ENCODE measurements at places on chromosomes 3 and 15.
A peak's percentile ranks its signal among the peaks of the same experiment; 100 is the strongest.

DNA sequence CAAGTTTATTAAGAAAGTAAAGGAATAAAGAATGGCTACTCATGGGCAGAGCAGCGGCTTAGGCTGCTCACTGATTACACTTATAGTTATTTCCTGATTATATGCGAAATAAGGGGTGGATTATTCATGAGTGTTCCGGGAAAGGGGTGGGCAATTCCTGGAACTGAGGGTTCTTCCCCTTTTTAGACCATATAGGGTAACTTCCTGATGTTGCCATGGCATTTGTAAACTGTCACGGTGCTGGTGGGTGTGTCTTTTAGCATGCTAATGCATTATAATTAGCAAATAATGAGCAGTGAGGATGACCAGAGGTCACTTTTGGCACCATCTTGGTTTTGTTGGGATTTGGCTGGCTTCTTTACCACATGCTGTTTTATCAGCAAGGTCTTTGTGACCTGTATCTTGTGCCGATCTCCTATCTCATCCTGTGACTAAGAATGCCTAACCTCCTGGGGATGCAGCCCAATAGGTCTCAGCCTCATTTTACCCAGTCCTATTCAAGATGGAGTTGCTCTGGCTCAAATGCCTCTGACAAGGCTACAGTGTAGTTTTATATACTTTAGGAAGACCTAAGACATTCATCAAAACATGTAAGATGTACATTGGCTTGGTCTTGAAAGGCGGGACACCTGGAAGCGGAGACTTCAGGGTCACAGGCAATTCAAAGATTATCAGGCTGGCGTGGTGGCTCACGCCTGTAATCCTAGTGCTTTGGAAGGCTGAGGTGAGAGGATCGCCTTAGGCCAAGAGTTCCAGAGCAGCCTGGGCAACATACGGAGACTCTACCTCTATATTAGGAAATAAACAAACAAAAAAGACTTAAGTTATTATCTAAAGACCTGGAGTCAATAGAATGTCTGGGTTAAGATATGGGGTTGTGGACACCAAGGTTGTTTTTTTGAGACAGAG is 3.2 kb upstream of the BLOC1S6 start:
- no peak for DNase-seq

GRCh38 chr3:140391061-140391460 is 286.8 kb upstream of the TRIM42 start:
- no peak for DNase-seq

- no peak for DNase-seq
Observed at GRCh38 chr15:65089206-65089824, 12.8 kb downstream of the KBTBD13 start.

DNA sequence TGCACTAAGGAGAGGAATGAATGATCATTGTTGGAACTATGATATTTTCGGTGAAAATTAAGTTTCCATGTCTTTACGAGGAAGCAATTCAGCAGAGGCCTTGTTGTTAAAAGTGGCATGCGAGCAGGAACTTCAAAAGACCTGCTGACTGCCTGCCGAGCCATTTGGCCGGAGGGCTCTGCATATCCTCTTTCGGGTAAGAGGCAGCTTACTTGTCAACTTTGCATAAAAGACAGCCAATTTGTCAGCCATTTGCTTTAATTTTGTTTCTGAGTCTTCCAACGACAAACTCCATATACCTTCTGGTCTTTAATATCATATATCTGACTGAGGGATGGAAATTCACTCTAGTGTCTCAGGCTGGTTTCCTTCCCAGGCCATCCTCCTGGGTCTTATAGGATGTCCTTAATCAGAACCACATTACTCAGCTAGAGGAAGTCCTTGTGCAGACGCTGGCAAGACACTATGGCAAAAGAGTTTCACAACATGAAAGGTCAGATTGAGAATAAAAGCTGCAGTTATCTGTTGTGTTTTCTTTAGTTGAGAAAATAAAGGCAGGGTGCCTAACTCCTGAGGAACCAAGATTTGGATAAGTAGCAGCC is 128.7 kb upstream of the WNT5A start:
- DNase-seq, result no peak

- no peak for DNase-seq
Observed at GRCh38 chr3:43960448-43960840, 269.7 kb downstream of the ABHD5 start.

DNA sequence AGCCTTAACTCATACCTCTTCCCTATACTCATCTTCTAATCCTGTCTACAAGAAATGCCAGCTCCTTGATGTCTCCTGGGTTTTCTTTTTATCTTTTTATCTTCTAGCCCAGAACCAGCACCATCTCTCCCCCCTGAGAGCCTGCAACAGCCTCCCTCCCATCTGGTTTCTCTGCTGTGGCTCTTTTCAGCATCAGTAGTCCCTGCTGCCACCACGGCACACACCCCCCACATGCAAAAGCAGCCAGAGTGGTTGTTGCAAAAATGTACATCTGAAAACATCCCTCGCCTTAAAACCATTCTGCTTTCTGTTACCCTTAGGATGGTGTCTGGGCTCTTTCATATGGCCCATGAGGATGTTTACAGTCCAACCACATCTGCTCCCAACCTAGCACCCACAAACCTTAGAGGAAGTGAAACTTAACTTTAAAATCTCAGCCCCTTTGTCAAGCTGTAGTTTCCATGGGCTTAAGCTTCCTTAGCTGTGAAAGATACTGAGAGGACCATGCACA is 775 bp downstream of the TTC21A start:
- no peak for DNase-seq

GRCh38 chr3:100263583-100263982 is 2.8 kb downstream of the TBC1D23 start:
- DNase-seq, result no peak

DNA sequence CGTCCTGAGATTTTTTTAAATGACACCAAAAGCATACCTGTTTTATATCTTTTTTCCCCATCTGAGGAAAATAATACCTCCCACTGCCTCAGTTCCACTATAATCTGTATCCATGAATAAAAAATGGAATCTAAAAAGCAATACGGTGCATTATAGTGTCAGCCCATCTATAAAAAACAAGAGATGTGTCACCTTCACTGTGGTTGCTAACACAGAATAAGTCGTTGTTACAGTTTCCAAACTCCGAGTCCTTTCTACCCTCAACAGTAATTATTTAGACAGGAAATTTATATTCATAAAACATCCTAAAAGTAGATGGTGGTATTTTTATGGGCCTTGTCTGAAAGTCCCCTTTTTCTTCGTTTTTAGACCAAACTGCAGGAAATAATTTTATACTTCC is 19.4 kb downstream of the RFTN1 start:
- no peak for DNase-seq

GRCh38 chr15:68775671-68776476 is 44.8 kb downstream of the ANP32A start:
- DNase-seq, result no peak

DNA sequence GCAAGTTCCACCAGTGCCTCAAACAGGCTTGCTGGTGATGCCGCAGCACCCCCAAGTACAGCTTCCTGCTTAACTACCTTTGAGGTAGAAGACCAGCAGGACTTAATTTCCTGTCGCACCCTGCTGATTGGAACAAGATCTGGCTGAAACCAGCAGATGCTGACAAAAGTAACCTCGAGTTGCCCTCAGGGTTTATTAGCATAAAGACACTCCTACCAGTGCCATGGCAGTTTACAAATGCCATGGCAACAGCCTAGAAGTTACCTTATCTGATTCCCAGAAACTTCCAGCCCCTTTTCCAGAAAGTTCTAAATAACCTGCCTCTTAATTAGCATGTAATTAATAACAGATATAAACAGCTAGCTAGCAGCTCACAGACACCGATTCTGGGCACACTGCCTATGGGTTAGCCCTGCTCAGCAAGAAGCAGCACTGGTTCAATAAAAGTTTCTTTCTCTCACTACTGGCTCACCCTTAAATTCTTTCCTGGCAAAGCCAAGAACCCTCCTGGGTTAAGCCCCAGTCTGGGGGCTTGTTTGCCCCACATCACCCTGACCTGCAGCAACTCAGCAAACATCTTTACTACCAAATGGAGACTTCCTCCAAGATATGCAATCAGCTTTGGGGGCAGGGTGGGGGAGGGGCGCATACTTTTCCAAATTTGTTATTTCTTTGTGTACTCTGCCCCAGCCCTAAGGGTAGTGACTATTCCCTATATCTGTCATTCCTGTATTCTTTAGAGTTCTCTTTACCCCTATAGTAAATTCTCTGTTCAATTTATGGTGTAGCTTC is 54.2 kb downstream of the MAP4 start:
- no peak for DNase-seq

DNA sequence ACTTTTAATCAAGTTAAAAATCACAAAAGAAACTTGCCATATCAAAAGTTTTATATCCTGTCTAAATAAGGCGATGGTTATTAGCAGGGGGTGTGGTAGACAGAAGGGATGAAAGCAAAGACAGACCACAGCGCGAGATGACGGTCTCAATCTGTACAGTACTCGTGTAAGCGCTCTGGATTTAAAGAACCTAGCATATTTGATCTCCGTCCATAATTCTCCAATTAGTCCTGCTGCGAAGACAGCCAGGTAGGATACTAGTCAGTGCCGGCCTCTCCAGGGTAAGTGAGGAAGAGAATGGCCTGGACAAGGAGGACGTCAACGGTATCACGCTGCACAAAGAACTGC is 701 bp downstream of the SGO1 start:
- no peak for DNase-seq

DNA sequence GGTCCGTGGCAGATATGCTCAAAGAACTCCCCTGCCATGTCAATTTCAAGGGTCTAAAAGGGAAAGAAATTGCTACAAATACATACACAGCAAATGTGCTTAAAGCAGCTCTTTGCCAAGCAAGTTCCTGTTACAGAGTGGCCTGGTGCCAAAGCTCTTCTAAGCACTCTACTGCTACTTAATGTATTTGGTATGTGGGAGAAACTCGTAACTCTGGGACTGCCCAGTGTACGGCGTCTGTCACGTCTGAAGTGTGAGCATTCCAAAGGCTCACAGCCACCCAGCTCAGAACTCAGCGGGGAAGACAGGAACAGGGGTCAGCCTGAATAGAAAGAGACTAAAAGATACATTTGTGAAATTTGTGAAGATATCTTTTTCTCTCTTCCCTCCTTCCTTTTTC is 54.6 kb downstream of the RBMS3 start:
- DNase-seq, result no peak

DNA sequence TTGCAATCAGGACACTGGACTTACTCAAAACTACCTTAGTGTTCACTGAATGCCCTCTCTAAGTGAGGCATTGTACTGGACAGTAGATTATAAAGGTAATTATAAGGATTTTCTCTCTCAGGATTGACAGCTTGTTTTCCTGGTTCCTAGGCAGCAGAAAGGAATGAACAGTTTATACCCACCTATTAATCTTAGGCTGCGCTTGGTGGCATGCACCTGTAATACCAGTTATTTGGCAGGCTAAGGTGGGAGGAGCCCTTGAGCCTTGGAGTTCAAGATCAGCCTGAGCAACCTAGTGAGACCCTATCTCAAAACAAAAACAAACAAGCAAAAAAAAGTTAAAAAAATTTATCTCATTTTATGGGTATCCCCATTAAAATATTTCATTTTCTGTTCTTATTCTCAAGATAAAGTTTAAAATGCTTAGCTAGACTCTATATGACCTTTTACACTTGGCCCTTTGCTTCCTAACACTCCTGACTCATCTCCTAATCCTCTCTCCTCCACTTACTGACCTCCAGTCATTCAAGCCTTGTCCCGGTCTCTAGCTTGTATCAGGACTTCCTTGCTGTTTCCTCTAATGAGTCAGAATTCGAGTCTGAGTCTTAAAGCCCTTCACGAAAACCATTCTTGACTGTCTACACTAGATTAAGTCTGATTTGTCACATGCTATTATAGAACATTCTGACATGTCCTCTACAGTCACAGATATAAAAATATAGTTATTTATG is 348.6 kb downstream of the NLGN1 start:
- DNase-seq, result no peak

DNA sequence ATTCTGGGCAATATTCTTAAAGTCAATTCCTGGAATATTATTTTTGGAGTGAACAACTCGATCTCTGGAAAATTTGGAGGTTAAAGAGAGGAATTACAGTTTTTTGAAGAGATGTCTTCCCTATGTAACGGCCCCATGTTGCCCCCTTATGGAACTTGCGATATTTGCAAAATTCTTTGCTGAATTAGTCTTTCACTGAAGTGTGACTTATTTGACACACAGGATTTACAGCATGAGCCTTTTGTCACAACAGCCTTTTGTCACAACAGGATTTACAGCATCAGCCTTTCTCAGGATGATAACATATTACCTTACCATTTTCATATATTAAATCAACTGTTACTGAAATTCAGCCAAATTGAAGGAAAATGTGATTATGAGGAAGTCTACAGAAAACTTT is 37.8 kb upstream of the SPTSSB start:
- DNase-seq, result peak; percentile 12

- DNase-seq, result no peak
Observed at GRCh38 chr3:152623286-152623911, 211.5 kb upstream of the P2RY1 start.

GRCh38 chr15:47374222-47374621 is 343.1 kb upstream of the SEMA6D start:
- DNase-seq, result no peak

- no peak for DNase-seq
Observed at GRCh38 chr3:17138246-17139039, 253.7 kb downstream of the PLCL2 start.

GRCh38 chr15:69590201-69590710 is 137.6 kb downstream of the RPLP1 start:
- DNase-seq, result no peak

DNA sequence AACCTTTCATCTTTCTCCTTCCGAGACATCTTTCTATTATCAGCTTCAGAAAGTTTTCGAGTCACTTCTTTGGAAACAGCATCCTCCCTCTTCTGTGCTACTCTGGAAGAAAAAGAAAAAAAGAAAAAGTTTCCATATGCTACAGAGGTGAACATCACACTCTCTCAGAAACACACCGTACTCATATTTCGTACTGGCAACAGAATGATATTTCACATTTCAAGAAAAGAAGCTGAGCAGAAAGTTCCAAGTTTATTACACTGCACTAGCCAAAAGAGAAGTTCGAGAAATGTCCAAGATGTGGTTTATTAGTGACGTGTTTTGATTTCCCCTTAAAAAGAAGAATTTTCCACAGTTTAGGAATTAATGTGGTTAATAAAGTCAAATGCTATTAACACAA is 6.0 kb downstream of the SSR3 start:
- no peak for DNase-seq

DNA sequence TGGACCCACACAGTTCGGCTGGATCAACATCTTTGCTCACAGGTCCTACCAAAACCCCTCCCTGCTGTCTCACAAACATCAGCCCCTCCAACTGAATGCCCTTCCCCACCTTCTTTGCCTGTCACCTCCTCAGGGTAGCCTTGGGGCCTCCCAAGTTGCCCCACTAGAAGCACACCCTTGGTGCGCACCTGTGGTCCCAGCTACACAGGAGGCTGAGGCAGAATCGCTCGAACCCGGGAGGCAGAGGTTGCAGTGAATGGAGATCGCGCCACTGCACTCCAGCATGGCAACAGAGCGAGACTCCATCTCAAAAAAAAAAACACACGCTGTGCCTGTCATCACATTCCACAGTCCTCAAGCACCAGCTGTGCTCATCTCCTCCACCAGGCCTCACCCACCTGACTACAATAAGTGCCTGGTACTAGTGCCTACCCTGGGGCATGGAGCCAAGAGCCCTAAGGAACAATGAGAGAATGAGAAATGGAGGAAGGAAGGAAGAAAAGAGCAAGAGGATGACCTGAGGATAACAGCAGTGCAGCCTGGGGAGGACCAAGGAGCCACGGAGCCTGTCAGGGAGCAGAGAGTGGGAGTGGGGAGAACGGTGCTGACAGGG is 26.0 kb downstream of the RPN1 start:
- DNase-seq, result no peak

- no peak for DNase-seq
Observed at GRCh38 chr3:49257187-49257586, 19.8 kb downstream of the C3orf62 start.

All from stimulated activated CD4-positive, alpha-beta T cell treated with anti-CD3 and anti-CD28 coated beads, Interleukin-2, amount 100 ng/mL, for 4 hours (primary cell).